ENCODE measurements at places on chromosomes 12 and 14.

GRCh38 chr12:114998750-114999128, 314.8 kb upstream of the TBX3 start:
- DNase-seq, result no peak

- DNase-seq, result no peak
Measured at GRCh38 chr12:94594443-94594825, 55.9 kb downstream of the TMCC3 start.

DNA sequence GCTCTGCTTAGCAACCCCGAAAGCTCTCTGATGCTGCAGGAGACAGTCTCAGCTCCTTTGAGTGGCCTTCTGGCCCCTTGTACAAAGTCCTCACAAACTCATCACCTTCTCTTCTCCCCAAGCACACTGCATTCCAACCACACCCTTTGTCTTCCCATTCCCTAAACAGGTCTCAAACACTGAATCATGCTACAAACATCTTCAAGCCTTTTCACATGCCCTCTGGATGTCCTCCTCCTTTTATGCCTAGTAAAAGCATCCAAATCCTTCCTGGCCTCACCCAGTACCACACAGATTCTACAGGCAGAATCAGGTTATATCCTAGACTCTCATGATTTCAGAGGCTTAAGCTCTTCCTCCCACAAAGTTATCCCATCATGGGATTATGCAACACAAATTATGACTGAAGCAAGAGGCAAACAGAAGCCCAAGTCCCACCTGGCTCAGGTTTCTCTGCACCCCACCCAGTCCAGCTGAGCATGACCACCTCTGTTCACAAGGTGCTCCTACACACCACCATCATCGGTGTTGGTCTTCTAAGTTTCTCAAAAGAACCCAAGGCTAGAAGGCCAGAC, 61.4 kb upstream of the PCED1B start:
- DNase-seq, result no peak

DNA sequence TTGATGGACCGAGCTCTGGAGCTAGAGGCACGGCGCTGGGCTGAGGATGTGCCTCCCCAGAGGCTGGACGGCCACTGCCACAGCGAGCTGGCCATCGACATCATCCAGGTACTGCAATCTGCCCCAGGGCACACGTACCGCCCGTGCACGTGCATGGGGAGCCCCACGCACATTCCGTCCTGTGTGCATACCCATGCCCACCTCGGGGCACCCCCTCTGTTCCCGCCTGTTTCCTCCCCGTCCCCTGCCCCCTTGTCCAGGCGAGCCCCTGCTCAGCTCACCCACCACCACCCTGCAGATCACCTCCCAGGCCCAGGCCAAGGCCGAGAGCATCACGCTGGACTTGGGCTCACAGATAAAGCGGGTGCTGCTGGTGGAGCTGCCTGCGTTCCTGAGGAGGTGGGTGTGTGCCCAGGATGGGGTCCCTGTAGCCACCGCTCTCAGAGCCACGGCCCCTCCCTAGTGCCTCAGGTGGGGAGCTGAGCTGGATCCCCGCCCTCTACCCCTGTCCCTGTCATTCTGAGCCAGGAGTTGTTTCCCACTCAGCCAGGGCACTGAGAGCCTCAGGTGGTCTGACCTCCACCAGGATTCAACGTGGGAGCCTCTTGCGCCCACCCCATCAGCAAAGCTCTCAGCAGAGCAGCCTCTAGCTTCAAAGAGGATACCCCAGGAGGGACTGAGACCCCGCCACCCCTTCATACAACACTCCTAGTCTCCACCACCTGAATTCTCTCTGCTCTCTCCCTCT, 6.9 kb downstream of the TNFAIP2 start:
- DNase-seq, result no peak

GRCh38 chr12:3795492-3796133, 42.7 kb upstream of the CRACR2A start:
- DNase-seq, result no peak

DNA sequence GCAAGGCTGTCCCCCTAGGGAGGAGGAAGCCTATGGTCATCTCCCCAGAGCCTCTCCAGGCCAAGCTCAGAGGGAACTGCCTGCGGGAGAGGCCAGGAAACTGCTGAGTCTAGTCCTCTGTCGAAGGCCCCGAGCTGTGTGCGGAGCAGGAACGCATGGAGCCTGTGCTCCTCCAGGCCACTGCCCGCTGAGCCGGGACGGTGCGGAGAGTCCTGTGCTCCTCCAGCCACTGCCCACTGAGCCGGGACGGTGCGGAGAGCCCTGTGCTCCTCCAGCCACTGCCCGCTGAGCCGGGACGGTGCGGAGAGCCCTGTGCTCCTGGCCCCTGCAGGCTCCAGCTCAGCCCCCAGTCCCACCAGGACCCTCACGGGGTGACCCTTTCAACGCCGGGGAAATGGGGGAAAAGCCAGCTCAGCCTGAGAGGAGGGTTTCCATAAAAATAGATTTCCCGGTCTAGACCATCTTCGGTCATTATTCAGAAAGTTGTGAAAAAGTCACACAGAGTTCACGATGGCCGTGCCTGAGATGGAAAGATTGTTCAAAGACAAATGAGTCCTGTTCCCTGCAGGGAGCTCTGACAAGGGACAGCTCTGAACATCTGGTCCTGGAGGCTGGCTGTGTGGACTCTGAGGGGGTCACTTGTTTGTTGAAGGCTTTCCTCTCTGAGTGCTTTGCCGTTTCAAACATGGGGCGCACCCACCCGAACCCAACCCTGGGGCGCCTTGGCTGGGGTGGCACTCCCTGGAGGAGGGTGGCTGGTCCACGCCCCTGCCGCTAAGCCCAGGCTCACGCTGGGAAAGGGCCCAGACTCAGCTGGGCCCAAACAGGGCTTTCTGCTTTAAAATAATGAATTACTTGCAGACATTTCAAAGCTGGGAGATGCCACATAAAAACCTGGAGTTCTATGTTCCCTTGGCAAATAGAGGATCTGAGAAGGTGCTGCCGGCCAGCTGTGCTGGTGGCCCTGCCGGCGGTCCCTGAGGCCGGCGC, 85.5 kb downstream of the ADGRD1 start:
- DNase-seq, result no peak

- DNase-seq, result no peak
Measured at GRCh38 chr12:15122344-15122743, 98.9 kb downstream of the RERG start.

DNA sequence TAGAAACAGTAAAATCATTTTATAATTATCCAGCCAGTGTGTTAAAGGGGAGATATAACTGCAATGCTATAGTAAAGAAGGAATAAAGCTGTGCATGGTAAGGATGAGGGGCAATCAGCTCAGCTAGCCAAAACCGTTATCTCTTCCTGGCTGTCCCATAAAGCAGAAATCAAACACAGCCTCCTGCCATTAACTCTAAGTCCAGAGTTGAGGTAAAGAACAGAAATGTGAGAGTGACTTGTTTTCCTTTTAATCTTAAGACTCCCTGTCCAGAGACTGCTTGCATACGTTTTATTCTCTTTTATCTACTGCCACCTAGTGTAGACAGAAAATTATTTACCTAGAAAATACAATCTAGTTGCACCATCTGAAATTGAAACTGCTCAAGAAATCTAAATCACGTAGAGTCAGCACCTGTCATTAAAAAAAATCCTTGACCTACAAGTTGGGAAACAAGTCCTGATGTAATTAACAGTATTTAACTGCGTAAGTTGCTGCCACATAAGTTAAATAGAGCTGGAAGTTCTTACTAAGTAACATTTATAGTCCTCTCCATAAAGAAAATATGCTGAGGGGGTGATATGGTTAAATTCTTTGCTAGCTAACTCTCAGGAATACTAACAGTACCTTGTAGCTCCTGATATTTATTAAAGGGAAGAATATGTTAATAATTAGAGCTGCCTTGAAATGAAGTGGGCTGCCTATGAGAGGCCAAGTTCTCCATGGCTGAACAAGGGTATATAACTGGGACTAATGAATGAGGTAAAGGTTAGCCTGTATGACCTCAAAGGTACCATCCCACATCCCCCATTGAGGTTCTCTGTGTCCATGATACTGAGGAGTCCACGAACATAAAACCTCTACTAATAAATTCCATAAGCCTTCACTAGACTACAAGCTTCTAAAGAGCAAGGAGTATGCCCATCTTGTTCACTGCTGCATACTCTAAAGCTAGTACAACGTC, 62.7 kb downstream of the GALNT4 start:
- DNase-seq, result no peak

DNA sequence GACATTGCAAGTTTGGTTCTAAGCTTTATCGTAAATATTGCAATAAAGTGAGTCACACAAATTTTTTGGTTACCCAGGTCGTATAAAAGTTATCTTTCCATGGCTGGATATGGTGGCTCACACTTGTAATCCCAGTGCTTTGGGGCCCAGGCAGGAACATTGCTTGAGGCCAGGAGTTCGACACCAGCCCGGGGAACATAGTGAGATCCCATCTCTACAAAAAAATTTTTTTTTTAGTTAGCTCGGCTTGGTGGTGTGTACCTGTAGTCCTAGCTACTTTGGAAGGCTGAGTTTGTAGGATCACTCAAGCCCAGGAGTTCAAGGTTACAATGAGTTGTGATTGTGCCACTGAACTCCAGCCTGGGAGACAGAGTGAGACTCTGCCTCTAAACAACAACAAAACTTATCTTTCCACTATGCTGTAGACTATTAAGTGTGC, 24.4 kb downstream of the PRORP start:
- DNase-seq, result no peak

DNA sequence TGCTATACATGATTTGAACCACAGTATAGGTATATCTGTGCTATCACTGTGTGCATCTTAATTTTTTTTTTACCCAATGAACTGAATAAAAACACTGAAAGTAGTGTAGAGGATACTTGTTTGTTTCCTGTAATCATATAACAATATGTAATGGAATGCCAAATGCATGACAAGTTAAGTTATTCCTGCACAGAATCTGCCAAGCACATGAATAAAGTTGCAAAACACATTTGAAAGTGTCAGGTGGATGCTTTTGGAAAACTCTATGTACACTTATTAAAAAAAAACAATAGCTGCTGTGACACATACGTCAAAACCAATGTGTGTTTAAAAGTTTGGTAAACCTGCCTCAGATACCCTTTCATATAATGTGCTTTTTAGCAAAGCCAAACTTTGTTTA, 1638.1 kb upstream of the SEL1L start:
- no peak for DNase-seq

DNA sequence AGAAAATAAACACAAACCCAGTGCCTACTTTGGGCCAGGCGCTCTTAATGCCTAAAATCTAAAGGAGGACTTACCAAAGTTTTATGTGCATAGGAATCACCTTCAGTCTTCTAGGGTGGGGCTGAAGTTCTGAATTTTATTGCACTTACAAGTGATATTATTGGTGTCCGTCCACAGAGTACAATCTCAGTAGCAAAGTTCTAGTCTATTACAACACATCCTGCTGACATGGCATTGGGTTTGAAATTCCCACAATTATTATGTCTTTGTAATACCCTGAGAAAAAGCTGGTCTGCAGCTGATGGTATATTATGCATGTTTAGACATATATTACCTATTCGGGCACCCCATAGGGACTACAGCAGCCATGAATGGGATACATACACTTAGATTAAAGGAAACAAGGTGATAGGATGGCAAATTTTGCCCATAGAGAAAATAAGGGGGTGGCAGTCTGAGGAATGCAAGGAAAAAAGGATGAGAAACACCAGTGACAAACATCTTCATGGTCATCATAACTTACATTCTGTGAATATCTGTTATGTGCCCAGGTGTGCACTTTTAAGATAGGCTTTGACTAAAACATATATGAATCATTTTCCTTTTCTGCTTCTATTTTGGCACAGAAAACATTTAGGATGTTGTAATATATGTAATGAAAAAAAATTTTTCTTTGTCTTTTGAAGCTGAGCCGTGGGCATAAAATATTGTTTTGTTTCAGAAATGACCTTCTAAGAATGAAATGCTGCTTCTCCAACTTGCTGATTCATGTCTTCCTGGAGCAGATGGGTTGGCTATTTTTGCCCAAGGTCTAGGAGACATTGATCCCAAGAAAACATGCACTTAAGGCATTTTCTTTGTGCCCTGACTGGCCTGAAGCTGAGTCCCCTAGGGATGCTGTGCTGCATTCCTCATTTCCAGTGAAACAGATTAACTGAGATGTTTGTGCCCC, 27.2 kb upstream of the ALG10 start:
- DNase-seq, result no peak

GRCh38 chr12:41536813-41537490, 348.8 kb downstream of the PDZRN4 start:
- DNase-seq, result no peak

- DNase-seq, result no peak
Measured at GRCh38 chr14:75439989-75440388, 12.2 kb downstream of the JDP2 start.

DNA sequence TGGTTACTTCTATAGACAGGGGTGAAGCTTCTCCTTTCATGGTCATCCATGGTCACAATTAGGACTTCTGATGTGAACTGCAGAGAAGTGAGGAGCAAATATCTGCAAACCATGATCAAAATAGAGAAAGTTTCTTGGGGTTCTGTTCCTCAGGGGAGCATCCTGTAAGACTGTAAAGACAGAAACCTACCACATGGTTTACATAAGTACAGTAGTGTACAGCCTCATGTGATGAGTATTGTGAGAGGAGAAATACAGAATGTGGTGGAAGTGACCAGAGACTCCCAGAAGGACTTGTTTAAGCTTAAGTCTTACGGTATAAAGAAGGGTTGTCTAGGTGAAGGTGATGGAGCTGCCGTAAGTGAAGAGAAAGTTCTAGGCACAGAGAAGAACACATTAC, 484.7 kb downstream of the LRIG3 start:
- DNase-seq, result no peak

DNA sequence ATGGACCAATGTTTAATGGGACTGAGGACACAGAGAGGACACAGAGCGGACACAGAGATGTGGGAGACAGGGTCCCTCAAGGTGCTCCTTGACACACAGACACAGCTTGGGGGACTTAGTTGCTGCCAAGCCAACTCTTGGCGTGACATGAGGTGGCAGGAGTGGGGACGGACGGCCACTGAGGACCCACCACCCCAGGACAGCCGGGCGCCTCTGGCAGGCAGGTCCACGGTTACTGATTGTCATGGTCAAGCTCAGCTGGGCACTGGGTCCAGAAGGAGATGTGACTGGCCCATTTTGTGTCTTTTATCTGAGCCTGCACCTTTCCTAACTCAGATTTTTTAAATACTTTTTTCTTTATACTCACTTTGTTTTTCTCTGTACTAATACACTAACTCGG, 15.7 kb upstream of the PWP1 start:
- no peak for DNase-seq

DNA sequence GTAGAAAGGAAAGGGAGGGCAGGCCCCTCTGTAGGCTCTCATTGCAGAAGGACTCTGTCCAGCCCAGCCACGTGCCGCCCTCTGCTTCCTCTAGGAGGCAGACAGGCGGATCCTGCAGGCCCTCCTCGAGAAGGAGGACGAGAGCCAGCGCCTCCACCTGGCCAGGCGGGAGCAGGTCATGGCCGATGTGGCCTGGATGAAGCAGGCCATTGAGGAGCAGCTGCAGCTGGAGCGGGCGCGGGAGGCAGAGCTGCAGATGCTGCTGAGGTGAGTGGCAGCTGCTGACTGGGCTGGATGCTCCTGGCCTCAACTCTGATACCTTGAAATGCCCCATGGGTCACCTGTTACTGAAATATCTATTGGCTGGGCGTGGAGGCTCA, 10.9 kb downstream of the TCHP start:
- DNase-seq, result no peak

- DNase-seq, result no peak
Measured at GRCh38 chr14:103935102-103935501, 6.8 kb downstream of the TDRD9 start.

GRCh38 chr12:74988156-74988555, 221.5 kb downstream of the KCNC2 start:
- DNase-seq, result no peak

GRCh38 chr14:31060253-31060875, 34.2 kb upstream of the STRN3 start:
- no peak for DNase-seq

GRCh38 chr12:132937476-132937875, 18.6 kb downstream of the ZNF605 start:
- DNase-seq, result no peak
